CD4-positive, alpha-beta T cell treated with Interleukin-4 for 4 hours (primary cell): ENCODE measurements at places on chromosomes 5 and 9.

GRCh38 chr5:35575578-35575977 lies 42.1 kb upstream of the SPEF2 start:
- no peak for DNase-seq

DNA sequence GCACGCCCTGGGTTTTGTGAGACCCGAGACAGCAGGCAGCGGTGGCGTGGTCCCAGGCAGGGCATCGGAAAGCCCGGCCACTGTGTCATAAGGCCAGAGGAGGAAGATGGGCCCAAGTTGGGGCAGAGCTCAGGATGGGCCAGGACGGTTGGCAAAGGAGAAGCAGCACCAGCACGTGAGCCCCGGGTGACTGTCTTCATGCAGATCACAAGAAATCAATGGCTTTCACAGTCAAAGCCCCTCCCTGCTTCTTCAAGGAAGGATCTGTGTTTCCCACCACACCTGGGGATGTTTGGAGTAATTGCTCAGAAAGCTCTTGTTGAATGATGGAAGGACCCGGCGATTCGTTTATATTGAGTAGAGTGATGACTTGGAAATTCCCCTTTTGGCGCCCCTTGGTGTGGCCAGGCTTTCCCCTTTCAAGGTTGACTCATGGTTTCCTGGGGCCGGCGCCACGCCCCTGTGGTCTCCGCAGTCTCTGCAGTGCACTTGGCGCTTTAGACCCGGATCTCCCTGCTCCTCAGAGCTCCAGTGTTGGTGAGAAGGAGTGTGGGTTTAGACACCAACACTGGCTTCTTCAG lies 52.1 kb downstream of the IL31RA start:
- peak; percentile 77 for DNase-seq

- DNase-seq = peak; percentile 71
Observed at GRCh38 chr5:50445296-50445949, 4.3 kb upstream of the EMB start.

GRCh38 chr5:172482156-172483020 lies 28.1 kb upstream of the SH3PXD2B start:
- DNase-seq = no peak

DNA sequence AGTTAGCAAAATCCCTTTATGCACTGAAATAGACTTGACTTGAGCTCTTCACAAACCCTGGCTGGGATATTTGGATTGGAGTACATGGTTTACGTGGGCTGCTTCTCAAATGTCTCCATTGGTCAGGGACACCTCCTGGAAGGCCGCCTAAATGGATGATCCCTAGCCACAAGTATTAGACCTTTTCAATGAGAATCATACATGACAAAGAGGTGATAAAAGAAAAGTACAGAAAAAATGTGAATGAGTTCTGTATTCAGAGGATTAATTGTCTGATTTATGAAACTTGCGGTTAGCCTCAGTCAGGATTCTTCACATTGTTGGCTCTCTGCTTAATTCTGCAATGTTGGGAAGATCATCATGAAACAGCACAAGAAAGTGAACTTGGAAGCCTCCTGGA lies 752.8 kb upstream of the ADAMTS16 start:
- DNase-seq = no peak

DNA sequence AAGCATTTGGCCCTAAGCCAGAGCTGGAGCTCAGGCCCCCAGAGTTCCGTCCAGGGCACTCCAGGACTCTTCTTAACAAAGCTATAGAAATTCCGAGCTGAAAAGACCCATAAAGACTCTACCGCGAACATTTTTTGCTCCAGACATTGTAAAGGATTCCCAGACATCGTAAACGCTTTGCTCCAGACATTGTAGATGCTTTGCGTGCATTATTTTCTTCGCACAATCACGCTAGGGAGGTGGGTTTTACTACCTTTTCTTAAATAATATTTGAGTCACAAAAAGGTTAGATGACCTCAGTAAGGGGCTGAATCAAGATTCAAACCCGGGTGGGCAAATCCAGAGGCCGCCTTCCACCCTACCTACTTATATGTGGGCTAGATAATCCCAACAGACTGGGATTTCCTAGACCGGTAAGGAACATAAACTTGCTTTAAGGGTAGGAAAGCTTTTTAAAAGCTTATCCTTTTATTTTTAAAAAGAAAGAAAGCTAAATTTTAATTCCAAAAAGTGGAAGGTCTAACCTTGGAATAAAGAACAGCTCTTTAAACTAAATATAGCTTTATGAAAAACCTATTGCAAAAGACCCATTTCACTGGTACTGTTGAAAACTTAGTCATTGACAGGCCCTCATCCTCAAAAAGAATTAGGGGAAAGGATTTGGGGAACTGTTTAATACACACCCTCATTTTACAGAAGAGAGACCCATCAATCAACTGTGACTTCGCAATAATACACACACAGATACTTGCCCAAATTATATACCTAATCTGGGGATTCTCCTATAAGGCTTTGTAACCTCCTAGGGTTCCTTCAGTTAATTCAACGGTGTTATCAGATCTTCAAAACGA lies 822 bp upstream of the TNIP1 start:
- no peak for DNase-seq

GRCh38 chr9:86766511-86766910 lies 180.8 kb downstream of the GAS1 start:
- DNase-seq = no peak

DNA sequence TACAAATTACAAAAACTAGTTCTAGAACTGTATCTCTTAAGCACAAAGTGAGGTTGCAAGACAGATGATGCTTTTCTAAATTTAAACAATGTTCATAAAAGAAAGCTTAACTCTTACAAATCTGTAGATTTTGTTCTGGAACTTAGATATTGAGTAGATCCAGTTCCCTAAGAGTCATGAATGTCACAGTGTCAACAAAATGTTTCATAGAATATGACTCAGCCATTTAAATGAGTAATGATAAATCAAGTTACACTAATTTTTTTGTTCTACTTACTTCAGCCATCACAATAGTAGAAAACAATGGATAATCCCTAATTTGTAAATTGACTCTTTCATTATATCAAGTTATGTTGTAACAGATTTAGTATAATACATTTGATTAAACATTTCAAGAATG lies 239.7 kb downstream of the MEF2C start:
- no peak for DNase-seq
